Progenitor cell of endocrine pancreas (in vitro differentiated cells): ENCODE measurements at places on chromosomes 1 and 21. TPM values are rescaled to one million over a fixed set of nuclear protein-coding genes. Genes with fewer than 3 reads are reported as not detected.

CHI3L2 gene
- not detected in 2 replicates for total RNA-seq

ABCA4 gene
- 0.86 and 2.0 TPM in 2 replicates for total RNA-seq

CFAP141 gene
- total RNA-seq = not detected in 2 replicates

PRELP gene
- total RNA-seq = 0.04 and 0.14 TPM in 2 replicates

GRCh38 chr1:39490596-39491145, 765 bp upstream of the BMP8A start:
- no peak for DNase-seq
- H3K36me3 ChIP-seq = peaks cover 6% of the 10 kb centered on the region
- H3K27me3 ChIP-seq = peaks cover 40% of the 10 kb centered on the region
- H3K27ac ChIP-seq = no peak overlapping the region
- H3K4me1 ChIP-seq = peaks cover 5% of the 10 kb centered on the region
- H3K4me3 ChIP-seq = peak overlapping the region; percentile 50

- no peak overlapping the region for H3K4me3 ChIP-seq
- H3K27me3 ChIP-seq = peaks cover 42% of the 10 kb centered on the region
- H3K27ac ChIP-seq = no peak overlapping the region
- peaks cover 2% of the 10 kb centered on the region for H3K4me1 ChIP-seq
- H3K36me3 ChIP-seq = no peaks in the 10 kb centered on the region
Measured at GRCh38 chr1:38068220-38068979, 21.8 kb upstream of the POU3F1 start.

DNA sequence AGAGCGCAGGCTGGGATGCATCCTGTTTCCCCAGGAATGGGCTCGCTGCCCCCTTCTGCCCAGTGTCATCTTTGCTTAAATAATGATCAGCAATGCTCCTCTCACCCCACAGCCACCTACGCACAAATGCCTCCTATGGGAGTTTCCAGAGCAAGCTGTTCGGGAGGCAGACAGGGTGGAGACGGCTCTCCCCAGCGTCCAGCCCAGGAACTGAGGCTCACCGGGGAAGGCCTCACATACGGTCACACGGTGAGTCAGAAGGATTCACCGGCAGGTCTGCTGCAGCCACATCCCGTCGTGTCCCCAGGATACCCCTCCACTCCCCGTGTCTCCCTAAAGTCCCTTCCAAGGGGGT, 40.3 kb upstream of the RUNX3 start:
- H3K27ac ChIP-seq = no peak overlapping the region
- H3K36me3 ChIP-seq = no peaks in the 10 kb centered on the region
- H3K4me1 ChIP-seq = no peaks in the 10 kb centered on the region
- no peak overlapping the region for H3K4me3 ChIP-seq

- H3K4me1 ChIP-seq = peaks cover 20% of the 10 kb centered on the region
- peaks cover 21% of the 10 kb centered on the region for H3K36me3 ChIP-seq
- H3K27ac ChIP-seq = no peak overlapping the region
- no peaks in the 10 kb centered on the region for H3K27me3 ChIP-seq
- H3K4me3 ChIP-seq = peak overlapping the region; percentile 57
Measured at GRCh38 chr1:1402072-1402900, 3.2 kb upstream of the CCNL2 start.

DNA sequence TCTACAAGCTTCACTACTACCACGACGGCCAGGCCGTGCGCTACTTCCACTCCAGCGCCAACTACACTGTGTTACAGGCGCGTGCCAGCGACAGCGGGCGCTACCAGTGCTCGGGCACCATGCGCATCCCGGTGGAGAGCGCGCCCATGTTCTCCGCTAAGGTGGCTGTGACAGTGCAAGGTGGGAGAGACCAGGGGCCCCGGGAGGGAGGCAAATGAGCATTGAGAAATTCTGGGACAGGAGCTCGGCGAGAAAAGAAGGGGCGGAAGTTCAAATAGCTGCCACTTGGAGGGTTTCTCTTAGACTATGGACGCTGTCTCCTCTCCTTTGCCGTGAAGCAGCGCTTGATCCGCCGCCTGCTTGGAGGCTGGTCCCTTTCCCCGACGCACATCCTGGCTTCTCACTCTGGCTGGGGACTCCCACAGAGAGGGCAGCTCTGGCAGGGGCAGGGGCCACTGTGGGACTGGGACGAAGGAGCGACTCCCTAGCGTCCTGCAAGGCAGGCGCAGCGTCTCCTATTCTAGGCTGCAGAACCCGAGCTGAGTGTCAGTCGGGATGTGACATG, 4.6 kb downstream of the FCRLB start:
- H3K4me1 ChIP-seq = peaks cover 12% of the 10 kb centered on the region
- peak overlapping the region; percentile 51 for H3K27ac ChIP-seq
- H3K27me3 ChIP-seq = peaks cover 47% of the 10 kb centered on the region
- peak; percentile 32 for DNase-seq
- H3K4me3 ChIP-seq = peak overlapping the region; percentile 78
- no peaks in the 10 kb centered on the region for H3K36me3 ChIP-seq
